Suppressor macrophage treated with lipopolysaccharide for 4 hours (primary cell): ENCODE measurements at places on chromosomes 5 and 9.

- DNase-seq, result peak; percentile 45
Measured at GRCh38 chr5:10701567-10702039, 59.4 kb downstream of the DAP start.

DNA sequence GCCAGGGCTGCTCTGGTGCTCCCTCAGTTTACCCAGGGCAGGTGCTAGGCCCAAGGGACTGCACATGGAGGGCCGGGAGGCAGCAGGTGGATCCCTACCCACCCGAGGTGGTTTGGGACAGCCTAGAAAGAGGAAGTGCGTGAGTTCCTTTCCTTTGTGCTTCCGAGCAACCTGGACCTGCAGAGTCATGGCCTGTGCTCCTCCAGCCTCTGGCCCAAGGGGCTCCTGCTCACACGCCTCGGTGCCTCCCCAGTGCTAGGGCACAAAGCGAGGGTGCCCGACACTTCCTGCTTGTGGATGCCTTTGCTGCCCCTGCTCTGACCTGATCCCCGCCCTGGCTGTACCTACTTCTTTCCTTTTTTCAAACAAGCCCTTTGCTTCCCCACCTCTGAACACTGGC lies 79.3 kb downstream of the RXRA start:
- DNase-seq, result peak; percentile 29

GRCh38 chr9:85224729-85225128 lies 517.0 kb downstream of the AGTPBP1 start:
- DNase-seq, result no peak

- no peak for DNase-seq
Measured at GRCh38 chr9:7058473-7058872, 300.7 kb downstream of the KDM4C start.

- DNase-seq, result no peak
Measured at GRCh38 chr9:72485821-72486593, 35.4 kb upstream of the TMC1 start.

- DNase-seq, result no peak
Measured at GRCh38 chr5:34459908-34460307, 196.2 kb upstream of the RAI14 start.

DNA sequence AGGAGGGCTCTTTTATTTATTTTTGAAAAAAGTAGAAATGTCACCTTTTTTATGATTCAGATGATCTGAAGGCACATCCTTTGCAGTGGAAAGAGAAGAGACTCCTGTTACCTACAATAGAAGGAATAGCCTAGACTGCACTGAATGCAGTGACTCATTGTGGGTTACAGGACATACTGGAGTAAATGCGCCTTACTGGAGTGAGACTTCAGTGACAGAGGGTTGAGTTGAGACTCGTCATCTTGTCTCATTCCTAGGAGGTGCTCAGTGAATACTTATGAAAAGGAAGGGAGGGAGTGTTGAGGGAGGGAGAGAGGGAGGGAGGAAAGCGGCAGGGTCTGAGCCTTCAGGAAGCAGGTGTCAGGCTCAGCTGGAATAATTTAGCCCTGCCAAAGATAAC lies 25.2 kb downstream of the ANKRA2 start:
- no peak for DNase-seq

- DNase-seq, result peak; percentile 64
Measured at GRCh38 chr5:172450861-172451695, 3.2 kb downstream of the SH3PXD2B start.

- DNase-seq, result no peak
Measured at GRCh38 chr5:64331597-64332277, 166.1 kb downstream of the RNF180 start.

DNA sequence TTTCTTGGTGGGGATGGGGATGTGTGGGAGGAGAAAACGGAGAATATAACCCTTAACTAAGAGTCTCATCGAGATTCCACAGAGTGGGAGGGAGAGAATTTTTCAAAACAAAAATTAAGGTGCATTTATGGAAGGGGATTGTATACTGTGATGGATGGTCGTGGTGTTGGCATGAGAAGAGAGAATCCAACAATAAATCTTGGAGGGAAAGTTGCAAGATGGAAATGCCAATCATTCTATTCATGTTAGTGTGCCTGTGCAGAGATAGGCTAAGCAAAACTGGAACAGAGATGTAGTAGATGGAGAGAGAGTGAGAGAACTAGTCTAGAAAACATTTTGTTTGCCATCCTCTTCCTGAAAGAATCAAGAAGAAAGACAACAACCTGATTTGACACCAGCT lies 613.1 kb downstream of the EBF1 start:
- no peak for DNase-seq

DNA sequence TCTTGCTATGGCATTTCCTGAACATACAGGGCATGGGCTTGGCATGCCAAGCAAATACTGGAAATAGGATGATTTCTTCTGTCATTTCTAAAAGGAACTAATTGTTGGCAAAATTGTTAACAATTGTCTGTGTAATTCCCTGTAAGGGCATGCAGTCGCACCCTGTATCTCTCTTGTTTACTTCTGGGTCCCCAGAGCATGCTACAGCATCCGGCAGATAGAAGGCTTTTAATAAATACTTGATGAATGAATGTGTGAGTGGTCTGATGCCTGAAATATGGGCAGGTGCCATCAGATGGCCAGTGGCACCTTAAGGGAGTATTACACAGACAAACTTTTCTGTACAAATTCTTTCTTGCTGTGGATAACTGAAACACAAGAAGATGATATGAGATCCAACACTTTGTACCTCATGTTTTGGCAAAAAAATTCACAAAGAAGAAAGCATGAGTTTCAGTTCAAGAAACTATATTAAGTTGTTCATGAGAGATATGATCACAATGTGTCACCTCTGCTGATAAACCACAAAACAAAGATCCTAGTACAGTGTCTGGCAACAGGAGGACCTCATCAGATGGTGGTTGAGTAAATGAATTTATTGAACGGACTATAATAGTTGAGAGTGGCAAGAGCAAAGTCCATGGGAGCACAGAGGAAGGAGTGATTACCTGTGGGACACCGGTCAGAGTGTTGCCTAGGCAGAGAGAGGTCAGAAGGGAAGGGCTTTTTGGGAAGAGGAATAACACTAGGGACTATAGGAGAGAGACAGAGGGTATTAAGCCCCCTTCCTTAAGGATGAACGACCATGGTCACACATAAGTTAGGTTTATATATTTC lies 194.2 kb downstream of the ATP10B start:
- DNase-seq, result no peak

DNA sequence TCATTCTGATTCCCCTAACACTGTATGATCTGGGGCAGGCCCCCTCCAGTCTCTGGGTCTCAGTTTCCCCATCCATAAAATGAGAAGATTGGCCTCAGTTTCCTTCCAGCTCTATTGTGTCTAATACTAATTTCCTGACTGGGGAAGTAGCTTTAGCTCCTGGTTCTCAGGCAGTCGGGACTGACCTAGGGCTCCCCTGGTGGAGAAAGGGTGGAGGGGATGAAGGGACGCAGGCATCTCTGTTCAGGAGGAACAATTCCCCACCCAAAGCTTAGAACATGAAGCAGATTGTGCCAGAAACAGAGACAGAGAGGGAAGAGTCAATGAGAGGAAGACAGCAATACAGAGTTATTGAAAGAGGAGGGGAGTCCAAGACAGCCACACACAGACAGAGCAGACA lies 14.2 kb upstream of the PTGS1 start:
- DNase-seq, result no peak

- DNase-seq, result no peak
Measured at GRCh38 chr5:27311544-27311943, 273.2 kb upstream of the CDH9 start.

DNA sequence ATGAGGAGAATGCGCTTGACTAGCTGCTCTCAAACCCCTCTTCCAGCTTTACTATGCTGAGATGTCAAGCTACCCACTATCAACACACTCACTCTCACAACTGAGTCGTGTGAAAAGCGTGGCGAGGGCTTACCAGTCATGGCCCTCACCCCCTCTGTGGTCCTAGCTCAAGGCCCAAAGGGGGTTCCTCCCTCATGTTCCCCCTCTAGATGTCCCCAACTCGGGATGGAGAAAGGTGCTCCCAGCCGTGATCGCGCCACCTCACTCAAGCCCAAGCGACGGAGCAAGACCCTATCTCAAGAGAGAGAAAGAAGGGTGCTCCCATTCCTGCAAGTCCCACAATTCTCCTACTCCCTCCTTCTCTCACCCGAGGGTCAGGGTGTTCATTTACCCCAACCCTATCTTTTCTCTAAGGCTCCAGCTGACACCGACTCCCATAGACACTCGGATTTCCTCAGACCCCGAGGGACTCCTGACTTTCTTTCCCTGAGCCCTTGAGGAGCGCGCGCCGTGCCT lies 559 bp downstream of the SLC38A9 start:
- peak; percentile 10 for DNase-seq

DNA sequence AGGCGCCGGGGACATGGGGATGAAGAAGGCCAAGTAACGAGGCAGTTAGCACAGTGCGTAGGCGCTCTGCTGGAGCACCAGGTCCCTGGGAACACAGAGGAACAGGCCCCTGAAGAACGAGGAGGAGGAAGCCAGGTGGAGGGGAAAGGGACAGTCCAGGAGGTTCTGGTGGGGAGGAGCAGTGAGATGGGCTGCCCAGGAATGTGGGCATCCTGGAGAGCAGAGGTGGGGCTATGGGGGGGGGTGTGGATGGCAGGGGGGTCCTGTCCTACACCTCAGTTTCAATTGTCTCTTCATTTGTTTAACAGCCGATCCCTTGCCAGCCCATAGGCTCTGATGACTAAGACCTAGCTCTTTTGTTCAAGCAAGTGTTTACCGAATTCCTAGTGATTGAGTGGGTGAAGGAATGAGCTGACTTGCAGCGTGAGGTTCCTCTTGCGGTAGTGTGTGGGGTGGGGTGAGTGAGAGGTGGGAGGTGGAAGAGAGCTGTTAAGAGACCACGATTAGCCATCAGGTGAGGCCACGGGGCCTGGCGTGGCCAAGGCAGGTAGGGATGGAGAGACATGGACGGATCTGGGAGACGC lies 8.4 kb upstream of the PHYHD1 start:
- DNase-seq, result peak; percentile 17

GRCh38 chr9:137920753-137921152 lies 43.2 kb downstream of the CACNA1B start:
- DNase-seq, result no peak

- no peak for DNase-seq
Measured at GRCh38 chr9:124077915-124078572, 66.5 kb downstream of the LHX2 start.
